Dorsolateral prefrontal cortex (tissue), 122 donors: ENCODE measurements at places on chromosomes 12 and 14.

GRCh38 chr14:54443981-54444380 lies 2.8 kb upstream of the CNIH1 start:
- no peak for DNase-seq

- no peak for DNase-seq
Observed at GRCh38 chr14:106204063-106204462, 677.7 kb downstream of the TMEM121 start.

DNA sequence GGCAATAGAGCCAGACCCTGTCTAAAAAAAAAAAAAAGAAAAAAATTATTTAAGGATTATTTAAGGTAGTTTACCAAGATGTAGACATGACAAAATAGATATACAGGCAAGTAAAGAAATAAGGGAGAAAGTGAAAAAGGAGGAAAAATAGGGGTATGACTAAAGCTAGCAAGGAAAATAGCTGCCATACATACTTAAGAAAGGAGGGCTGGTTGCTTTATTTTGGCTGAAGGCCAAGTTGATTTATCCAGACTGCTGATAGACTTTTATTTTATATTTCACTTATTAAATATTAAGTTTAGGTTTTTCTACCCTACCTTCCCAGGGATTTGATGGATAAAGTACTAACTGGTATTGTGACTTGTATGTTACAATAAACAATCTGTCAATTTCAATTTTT lies 8.3 kb upstream of the AEBP2 start:
- no peak for DNase-seq

DNA sequence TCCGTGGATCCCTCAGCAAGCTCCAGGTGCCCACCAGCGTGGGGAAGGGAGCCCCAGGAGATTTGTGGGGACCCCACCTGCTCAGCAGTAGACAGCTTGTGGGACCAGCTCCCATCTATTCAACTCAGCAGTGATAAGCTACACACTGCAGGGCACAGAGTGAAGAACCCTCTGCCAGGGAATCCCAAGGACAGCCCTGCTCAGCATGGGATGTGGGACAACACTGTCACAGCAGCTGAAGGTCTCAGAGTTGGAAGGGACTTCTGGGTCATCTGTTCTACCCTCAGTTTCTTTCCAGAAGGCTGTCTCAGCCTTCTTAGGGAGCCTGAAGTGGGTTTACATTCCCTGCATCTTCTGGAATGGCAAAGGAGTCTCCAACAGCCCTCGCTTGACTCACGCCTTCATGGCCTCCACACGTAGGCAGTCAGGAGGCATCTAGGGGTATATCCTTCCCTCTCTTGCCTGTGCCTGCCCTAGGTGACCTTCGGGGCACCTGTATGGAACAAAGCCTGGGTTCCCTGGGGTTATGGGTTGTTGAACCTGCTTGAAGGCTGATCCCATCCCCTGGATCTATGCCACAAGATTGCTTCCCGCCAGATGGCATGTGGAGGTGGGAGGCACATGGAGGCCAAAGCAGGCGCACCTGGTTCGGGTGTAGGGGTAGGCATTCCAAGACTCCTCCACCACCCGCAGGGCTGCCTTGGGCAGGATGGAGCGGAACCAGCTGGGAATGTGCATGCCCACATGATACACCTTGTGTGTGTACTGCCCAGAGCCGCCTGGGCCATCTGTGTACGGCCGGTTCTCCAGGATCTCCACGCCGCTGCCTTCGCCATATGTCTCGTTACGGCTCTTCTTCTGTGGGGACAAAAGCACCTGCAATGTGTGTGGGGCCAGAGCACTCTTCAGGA lies 33.0 kb downstream of the ARL6IP4 start:
- no peak for DNase-seq
